Bronchial epithelial cell (primary cell): ENCODE measurements at places on chromosomes 3 and 15. TPM values are rescaled to one million over a fixed set of nuclear protein-coding genes. Genes with fewer than 3 reads are reported as not detected.

DNA sequence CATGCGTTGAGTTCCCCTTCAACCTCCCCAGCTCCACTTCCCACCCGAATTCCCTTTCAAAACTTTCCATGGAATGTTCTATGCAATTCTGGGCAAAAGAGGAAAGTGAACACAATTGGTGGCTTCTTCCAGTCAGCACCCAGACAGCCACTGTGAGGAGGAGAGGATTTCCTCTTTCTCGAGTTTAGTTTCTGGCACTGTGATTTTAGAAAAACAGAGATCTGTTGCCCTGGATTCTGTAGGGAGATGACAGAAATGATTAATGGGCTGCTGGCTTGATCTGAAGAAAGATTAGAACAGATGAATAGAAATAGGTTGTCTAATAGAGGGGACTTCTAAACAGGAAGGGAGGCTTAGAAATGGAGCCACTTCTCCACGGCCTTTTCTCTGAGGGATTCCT lies 172.0 kb downstream of the MCTP2 start:
- no peak for DNase-seq

- DNase-seq = no peak
Measured at GRCh38 chr3:21446027-21446426, 305.0 kb downstream of the ZNF385D start.

- DNase-seq = no peak
Measured at GRCh38 chr3:27221264-27221932, 147.8 kb downstream of the NEK10 start.

- DNase-seq = no peak
Measured at GRCh38 chr3:11545186-11545851, 98.4 kb downstream of the VGLL4 start.

DNA sequence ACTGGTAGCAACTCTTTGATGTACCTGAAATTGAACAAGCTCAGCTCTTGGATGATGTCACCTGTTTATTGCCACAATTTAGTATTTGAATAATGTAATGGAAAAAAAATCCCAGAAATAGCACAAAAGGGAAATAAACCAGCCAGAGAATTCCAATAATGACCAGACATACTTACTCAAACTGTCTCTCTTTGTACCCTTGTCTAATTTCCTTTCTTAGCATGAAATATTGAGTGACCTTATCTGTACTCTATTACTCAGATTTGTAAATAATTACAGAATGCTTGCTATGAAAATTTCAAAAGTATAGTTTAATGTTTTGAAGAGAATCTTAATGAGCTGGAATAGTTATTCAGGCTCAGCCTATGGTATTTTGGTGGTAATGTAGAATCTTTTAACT lies 555.4 kb upstream of the SGO1 start:
- no peak for DNase-seq

DNA sequence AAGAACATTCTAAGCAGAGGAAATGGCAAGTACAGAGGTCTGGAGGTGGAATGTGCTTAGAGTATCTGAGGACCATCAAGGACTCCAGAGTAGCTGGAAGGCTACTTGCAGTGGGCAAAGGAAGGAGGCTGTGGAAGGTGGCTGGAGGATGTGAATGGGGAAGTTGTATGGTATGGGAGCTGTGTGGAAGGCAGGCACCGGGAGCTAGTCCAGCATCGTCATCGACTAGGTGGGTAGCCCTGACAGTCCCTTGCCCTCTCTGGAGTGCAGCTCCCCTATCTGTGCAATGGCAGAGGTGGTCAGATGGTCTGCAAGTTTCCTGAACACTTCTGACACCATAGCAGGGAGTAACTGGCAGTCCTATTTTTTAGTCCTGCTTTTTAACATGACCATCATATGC lies 19.3 kb downstream of the CCDC13 start:
- DNase-seq = no peak

DNA sequence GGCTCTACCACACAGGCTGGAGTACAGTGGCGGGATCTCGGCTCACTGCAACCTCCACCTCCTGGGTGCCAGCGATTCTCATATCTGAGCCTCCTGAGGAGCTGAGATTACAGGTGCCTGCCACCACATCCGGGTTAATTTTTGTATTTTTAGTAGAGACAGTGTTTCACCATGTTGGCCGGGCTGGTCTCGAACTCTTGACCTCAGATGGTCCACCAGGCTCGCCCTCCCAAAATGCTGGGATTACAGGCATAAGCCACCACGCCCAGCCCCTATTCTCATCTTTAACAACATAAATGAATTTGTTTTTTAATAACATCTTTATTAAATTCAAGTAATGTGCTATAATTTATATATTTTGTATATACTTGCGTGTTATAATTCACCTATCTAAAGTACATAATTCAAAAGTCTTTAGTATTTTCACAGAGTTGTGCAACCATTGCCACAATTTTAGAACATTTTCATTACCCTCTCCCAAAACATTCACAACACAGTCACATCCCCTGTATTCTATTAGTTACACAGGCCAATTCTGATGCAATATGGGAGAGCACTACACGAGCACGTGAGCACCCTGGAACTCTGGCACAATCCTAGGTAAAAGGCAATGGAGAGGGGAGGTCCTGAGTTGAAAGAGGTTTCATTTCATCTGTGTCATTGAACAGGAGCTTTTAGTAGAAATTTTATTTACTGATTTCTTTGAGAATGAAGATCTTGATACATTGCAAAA lies 21.2 kb upstream of the MTMR14 start:
- no peak for DNase-seq

DNA sequence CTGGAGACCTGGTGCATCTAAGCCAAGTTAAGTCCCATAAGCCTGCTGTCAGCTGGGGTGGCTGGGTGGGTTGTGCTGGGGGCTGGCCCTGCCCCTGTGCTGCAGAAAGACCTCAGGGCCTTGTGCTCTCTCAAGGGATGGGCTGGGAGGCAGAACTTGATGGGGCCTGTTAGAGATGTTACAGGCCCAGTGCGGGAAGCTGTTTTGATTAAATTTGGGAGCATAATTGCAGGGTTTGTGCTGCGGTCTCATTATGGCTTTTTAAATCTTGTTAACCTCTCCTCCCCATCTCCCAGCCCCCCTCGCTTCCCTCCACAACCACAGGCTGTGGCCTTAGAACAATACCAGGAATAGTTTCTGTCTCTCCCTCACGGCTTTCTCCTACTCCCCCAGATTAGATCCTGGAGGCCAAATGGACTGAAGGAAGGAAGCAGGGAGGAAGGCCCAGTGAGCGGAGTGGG lies 87.6 kb upstream of the TLE3 start:
- DNase-seq = no peak

DNA sequence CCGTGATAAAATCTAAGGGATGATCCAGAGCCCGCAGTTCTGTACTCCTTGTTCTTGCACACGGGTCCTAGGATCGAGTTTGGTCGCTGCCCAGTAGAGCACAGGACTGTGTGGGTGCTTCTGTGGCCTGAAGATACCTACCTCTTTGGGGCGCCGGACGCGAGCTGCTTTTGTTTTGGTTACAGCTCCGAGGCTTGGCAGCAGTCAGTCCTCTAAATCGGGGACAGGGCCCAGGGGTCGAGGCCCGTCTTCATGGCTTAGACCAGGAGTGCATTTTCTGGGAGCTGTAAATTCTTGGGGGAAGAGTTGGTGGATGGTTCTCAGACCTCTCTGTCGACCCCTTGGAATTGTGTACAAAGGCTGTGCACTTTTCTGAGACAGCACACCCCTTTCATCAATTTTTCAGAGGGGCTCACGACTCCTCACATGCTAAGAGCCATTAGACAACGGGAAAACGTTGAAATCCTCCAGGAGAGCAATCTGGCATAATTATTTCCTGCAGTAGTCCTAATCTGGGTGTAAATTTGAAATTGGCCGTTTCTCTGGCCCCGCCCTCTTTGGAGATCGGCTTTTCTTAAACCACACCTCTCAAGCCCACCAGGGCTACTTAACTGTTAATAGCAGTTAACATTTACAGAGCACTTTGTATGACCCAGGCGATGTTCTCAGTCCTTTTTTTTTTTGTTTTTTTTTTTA lies 928 bp downstream of the CEP97 start:
- DNase-seq = no peak

GRCh38 chr3:62951037-62951613 lies 75.9 kb upstream of the CADPS start:
- DNase-seq = no peak

DNA sequence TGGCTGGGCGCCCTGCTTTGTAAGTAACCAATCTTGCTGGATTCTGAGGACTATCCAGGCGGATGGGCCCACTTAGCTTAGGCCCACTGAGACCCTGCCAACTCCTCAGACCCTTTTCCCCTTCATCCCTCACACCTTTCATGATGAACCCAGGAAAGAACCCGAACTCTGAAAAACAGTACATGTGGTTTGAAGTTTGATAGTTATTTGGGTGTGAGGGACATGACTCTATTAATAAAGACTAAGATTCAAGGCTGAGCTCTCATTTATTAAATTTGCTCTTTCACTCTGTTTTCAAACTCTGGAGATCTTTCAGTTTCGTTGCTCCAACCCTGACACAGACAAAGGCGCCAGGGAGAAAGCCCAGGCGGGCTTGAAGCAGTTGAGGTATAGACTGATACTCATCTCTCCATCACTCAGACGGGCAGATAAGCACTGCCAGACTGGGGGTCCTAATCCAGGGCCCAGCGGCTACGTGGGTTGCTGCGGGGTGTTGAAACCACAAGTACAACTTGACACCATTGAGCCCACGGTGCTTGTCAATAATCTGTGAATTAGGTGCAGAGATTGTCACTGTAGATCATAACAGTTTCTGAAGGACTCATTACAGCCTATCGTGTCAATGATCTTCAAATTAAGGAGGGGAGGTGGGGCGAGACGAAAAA lies 7.2 kb upstream of the SOX2 start:
- DNase-seq = no peak

DNA sequence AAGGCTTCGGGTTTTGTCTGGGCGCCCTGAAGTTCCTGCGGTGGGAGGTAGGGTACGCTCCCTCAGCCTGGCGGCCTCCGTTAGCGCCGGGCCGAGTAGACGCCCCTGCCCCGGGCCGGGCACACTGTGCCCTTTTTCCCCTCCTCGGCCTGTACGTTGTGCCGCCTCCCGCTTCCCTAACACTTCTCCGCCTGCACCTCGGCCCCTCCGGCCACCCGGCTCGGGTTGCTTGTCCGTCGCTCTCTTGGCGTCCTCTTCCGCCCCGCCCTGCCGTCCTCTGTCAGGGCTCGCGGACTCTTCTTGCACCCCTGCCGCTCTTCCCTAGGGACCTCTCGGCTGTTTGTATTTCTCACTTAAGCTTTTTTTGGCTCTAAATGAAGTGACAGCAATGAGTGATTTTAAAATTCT lies 384 bp downstream of the KNL1 start:
- DNase-seq = peak; percentile 37

DNA sequence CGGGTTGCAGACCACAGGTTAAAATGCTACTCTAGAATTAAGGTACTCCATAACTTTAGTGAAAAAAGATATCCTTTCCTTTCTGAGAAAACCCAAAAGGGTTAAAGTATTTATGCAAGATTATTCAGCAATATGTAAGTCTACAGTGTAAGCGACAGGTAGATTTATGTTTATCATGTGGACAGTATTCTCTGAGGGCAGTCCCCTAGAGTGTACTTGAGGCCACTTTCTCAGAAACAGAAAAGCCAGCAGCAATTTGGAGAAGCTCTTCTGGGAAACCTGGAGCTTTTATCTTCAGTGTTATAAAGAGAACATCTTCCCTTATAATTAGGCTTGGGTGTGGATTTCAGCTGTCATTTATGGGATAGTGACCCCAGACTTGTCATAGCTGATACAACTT lies 8.9 kb downstream of the ST3GAL6 start:
- DNase-seq = no peak

DNA sequence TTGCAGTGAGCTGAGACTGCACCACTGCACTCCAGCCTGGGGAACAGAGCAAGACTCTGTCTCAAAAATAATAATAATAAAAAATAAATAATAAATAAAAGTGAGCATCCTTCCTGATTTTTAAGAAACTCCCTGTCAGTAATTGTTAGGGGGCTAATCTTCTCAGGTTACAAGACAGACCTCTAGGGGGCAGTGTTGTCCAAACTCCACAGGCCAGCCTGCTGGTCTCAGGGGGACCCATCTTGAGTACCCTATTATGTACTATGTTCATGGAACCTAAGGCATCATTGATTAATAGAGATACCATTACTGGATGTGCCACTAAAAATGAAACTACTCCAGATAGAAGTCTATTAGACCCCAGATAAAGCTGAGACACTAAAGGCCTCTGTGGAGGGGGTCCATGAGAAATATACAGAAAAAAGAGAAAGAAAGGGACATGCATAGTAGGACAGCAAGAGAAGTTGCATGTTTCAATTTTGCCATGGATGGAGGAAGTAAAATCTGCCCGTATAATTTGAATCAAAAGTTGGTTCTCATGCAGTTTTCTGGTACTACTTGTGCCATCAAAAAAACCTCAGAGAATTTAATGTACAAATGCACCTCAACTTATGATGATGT lies 85.5 kb upstream of the CDV3 start:
- peak; percentile 30 for DNase-seq

DNA sequence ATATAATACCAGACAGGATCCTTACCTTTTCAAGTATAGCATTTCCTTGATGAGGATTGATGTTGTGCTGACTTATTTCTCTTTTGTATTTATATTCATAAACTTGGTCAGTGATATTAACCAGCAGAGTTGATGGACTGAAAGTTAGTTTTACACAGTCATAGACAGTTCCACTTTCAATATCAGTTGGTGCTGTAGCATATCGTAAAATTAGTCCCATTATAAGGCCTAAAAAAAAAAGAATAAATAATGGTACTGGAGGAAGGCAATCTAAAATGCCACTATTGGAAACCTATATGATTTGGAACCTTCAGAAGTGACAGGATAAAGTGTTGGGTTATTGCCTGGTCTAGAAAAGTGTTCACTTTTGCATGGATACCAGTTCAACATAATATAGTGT lies 16.3 kb downstream of the SLC9A9 start:
- DNase-seq = no peak

- DNase-seq = peak; percentile 88
Measured at GRCh38 chr3:105355408-105356061, 11.2 kb upstream of the ALCAM start.

GRCh38 chr3:3689601-3690375 lies 109.4 kb upstream of the LRRN1 start:
- no peak for DNase-seq

LMOD3 gene
- not detected in 2 replicates for total RNA-seq

DAZL gene
- not detected in 2 replicates for total RNA-seq

TRH gene
- total RNA-seq = not detected in 2 replicates

NR1D2 gene
- 24.6 and 34.0 TPM in 2 replicates for total RNA-seq

AGTR1 gene
- not detected in 2 replicates for total RNA-seq

ZNF80 gene
- not detected in 2 replicates for total RNA-seq

SIDT1 gene
- total RNA-seq = 0.53 and 1.3 TPM in 2 replicates

UBAP1L gene
- total RNA-seq = 1.3 and 2.0 TPM in 2 replicates

CTXN2 gene
- not detected in 2 replicates for total RNA-seq
